ENCODE measurements at places on chromosomes 6 and 20.

GRCh38 chr20:408843-409696 lies 971 bp downstream of the RBCK1 start:
- DNase-seq: no peak

DNA sequence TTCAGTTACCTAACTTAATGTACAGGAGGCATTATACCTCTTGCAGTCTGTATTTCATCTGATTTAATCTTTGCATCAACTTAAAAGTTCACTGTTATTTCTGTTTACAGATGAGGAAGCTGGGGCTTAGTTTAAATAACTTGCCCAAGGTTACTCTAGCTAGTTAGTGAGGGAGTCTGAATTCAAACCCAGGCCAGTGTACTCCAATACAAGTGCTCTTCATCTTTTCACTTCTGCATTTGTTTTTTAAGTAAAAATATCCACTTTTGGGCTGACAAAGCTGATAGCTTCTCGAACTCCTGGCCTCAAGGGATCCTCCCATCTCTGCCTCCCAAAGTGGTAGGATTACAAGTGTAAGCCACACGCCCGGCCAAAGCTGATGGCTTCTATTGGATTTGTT lies 23.6 kb downstream of the RREB1 start:
- DNase-seq: no peak

- no peak for DNase-seq
Observed at GRCh38 chr20:59508729-59509128, 95.6 kb upstream of the PHACTR3 start.

GRCh38 chr6:33763483-33763882 lies 16.8 kb upstream of the IP6K3 start:
- DNase-seq: no peak

GRCh38 chr20:48025661-48026060 lies 240.4 kb upstream of the SULF2 start:
- no peak for DNase-seq

GRCh38 chr6:33144373-33144772 lies 47.9 kb downstream of the COL11A2 start:
- DNase-seq: no peak

DNA sequence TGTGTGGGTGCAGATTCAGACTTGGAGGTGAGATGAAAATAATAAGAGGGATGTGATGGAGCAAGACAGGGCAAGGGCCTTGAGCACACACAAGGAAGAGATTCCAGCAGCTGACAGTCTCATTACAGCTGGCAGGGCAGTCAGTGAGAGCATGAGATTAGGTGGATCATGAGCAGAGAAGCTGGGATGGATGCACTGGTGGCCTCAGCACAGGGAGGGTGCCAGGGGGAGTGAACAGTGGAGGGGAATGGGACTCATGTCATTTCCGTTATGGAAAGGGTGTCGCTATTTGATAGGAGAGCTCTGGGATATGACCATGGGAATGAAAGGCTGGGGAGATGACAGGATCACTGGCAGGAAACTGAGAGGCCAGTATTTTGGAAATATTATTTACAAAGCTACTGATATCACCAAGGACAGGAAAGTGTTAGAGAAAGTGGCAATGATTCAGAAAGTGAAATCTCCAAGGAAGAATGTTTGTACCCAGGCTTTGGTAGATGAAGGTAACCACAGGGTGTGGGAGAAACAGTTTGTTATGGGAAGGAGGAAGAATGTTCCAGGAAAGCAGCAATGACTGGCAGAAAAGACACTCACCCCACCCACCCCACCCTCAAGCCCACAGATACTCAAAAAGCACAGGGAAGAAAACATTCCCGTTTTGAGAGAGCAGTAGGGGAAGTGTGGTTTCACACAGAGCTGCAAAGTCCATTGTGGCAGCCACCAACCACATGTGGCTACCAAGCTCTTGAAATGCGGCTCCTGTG lies 214.7 kb upstream of the PROKR2 start:
- DNase-seq: no peak

GRCh38 chr6:143680141-143680540 lies 2.4 kb downstream of the PHACTR2 start:
- no peak for DNase-seq

DNA sequence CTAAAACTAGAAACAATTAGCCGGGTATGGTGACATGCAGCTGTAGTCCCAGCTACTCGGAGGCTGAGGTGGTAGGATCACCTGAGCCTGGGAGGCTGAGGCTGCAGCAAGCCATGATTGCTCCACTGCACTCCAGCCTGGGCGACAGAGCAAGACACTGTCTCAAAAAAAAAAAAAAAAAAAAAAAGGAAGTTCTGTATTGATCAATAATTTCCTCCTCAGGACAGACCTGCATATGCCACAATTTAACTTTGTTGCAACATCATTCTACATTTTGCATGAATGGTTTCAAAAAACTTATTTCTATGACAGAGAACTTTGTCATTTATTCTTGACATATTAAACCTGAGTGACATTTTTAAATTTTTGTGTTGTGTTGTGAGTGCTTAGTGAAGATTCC lies 5.5 kb downstream of the DNAJC5 start:
- DNase-seq: no peak

DNA sequence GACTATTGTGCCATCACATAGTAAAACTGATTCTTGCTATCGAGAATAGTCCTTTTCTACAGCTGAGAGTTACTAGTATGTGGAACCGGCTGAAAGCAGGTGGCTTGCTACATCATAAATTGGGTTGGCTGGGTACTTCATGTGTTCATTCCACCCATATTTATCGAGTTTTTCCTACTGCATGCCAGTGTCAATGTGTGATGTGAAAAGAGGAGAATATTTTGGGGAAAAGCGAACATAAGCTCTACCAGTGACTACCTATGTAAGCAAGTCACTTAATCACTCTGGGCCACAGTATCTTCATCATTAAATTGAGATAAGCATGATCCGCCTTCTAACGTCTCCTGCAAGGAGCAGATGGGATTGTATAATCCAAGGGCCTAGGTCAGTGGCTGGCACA lies 61.0 kb downstream of the TSHZ2 start:
- no peak for DNase-seq

- DNase-seq: no peak
Observed at GRCh38 chr6:135105299-135105698, 50.7 kb upstream of the HBS1L start.

DNA sequence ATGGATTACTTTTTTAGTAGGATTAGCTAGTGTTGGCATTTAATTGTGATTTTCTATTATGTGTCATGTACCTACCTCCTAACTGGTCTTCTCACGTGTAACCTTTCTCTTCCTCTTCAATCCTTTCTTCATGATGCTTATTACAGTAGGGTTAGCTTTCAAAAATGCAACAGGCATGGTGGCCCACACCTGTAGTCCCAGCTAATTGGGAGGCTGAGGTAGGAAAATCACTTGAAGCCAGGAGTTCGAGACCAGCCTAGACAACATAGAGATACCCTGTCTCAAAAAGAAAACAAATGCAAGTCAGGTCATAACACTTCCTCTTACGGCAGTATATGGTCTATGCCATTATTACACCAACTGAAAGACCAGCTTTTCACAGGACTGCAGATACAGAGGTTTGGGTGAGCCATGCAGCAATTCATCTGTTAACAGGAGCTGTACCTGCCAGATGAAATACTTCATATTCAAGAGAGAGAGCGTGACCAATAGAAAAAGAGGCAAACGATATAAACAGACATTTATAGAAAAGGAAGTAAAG lies 195.0 kb downstream of the TMEM242 start:
- DNase-seq: no peak

DNA sequence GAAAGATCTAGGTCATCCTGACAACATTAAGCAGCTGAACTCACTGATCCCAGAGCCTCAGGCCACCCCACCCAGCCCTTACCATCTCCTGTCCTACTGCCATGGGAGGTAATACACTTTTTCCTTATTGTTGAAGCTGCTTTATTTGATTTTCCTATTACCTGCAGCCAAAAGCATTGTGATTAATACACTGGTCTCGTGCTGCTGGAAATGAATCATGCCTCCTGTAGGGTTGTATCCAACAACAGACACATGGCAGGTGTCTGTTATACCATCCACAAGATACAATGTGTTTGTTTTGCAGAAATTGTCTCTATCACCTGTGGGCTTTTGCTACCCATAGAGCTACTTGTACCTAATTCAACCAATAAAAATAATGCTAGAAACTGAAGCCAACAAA lies 34.2 kb downstream of the MYLIP start:
- no peak for DNase-seq

Data from anterior cingulate cortex (tissue), 58 donors.